ENCODE measurements at places on chromosomes 1 and 21.

DNA sequence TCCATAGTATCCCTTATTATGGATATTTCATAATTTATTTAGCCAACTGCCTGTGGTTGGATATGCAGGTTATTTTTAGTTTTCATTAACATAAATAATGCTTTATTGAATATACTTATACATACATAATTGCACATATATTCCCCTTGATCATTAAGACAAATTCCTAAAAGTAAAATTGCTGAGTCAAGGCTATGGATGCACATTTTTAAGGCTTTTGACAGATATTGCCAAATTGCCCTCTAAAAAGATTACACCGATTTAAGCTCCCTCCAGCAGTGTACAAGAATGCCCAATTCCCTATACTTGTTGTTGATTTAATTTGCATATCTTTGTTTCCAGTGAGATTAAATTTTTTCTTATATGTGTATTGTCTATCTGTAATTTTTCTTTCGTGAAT, 176.7 kb downstream of the C1orf94 start:
- no peak for DNase-seq

- no peak for DNase-seq
Observed at GRCh38 chr1:228833911-228834688, 98.8 kb downstream of the RHOU start.

DNA sequence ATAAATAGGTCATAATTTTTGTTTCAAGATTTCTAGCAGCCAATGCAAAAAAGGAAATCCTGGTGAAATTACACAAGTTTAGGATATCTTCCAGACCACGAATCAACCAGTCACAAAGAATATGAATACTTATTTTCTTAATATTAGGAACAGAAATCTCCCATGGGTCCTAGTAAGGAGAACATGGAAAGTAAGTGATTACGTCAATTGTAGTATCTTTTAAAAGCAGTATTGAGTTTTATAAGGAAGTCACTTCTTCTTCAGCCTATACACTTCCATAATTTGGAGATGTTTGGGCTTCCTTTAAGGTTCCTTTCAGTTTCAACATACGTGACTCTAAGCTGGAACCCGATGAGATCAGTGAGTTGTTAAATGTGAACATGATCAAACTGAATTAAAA, 534.5 kb downstream of the USP25 start:
- no peak for DNase-seq

DNA sequence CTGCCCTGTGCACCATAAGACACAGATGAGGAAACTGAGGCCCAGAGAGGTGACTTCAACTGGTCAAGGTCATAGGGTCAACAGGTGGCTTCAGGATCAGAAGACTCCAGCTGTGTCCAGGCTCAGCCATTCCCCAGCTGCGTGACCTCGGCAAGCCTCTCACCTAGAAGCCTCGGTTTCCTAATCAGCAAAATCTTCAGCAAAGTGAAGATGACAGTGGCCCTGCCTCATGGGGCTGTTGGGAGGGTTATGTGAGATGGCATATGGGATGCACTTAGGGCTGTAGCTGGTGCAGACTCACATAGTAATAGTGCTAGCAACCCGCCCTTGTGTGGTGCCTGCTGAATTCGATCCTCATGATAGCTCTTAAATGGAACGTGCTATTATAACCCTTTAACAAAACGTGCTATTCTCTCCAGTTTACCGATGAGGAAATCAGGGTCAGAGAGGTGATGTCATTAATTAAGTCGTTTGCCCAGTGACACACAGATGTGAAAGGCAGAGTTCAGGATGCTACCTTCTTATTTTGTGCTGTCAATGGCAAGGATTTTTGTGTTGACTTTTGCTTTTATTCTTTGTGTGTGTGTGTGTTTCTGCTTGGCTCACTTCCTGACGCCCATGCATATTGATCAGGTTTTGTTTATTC, 472.9 kb downstream of the MATN1 start:
- DNase-seq = no peak

DNA sequence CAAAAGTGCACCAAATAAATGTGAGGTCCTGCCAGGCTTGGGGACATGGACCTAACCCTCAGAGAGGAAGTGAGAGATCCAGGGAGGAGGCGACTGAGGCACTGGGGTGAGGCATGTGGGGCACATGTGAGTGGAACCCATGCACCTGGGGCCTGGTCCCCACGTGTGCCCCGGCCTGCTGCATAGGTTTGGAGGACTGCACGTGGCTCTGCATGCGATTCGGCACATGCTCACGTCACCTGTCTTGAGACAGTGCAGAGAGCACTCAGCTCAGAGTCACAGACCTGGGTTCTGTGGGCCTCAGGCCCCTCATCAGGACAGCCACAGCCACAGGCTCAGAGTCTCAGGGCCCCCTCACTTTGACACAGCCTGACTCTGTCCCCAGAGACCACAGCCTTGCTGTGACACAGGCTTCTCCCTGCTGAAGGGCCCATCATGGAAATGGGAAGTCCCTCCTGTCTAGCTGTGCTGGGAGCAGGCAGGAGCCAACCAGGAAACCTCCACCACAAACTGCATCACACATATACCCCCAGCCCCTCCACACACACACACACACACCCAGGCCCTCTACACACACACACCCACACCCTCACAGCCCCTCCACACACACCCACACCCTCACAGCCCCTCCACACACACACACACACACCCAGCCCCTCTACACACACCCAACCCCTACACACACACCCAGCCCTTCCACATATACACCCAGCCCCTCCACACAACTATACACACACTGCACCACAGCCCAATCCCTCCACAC, 48.2 kb downstream of the SLC9A1 start:
- no peak for DNase-seq

- no peak for DNase-seq
Observed at GRCh38 chr21:45096217-45096616, 21.8 kb downstream of the ADARB1 start.

DNA sequence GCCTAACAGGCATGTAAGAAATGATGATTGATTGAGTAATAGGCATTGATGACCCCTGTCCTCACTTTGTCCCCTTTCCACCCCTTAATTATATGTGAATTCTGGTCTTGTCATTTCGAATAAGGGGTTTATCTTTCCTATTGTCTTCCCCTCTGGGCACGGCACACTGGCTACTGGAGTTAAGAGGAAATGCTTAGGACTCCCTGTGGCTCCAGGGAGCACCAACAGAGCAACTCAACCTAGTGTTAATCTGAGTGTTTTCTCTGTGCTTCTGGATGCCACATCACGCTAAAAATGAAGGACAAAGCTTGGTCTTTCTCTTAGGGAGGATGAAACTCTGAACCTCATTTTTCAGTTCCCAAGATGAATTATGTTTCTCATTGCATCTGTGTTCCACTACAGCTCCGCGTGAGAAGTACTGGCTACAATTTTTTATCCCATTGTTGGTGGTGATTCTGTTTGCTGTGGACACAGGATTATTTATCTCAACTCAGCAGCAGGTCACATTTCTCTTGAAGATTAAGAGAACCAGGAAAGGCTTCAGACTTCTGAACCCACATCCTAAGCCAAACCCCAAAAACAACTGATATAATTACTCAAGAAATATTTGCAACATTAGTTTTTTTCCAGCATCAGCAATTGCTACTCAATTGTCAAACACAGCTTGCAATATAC, 5.3 kb downstream of the FCER1A start:
- DNase-seq = no peak

DNA sequence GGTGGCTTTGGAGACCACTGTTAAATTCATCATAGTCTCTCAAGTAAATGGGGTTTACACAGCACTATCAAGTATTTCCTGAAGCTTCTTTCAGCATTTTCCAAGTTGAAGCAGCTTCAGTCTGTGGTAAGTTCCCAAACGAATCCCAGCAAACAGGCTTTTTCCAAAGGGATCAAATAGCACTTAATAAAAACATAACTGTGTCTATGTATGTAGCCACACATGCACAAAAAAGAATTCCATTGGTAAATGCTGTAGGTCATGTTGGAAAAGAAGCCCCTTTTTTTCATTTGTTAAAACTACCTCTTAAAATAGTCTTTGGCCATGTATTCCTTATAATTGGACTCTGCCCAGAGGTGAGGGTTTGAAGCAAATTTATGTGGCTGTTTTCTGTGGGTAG, 69.8 kb downstream of the HHAT start:
- DNase-seq = no peak

- no peak for DNase-seq
Observed at GRCh38 chr1:10195570-10195969, 14.8 kb upstream of the KIF1B start.

DNA sequence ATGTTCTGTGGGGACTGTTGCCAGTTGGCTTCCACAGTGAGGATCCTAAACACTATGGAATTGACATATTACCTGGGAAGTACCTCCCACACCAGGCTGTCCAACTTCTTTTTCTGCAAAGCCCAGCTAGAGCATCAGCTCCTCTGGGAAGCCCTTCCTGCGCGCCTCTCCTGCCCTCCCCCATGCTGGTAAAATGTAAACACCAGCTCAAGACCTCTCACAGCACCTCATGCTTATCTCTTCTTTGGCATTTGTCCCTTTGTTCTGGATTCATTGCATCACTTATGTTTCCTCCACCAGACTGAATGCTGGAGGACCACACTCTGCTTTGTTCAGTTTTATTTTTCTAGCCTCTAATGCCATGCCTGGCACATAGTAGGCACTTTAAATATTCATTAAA, 172.1 kb downstream of the HHAT start:
- no peak for DNase-seq
